ENCODE measurements at places on chromosomes 5 and 9.

DNA sequence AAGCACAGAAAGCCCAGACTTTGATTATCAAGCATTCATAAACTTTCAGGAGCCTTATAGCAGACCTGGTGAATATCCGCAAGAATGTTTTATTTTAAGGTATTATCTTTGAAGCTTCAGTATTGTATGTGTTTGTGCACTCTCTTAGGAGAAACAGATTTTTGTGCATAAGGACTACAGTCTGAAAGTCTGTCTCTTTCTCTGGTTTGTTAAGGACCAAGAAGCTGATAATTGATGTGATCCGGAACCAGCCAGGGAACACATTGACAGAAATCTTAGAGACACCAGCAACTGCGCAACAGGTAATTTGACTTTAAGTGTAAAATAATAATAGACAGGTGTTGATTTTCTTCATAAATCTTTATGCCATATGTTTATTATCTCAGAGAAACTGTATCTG, 22.8 kb upstream of the F2R start:
- no peak for DNase-seq

DNA sequence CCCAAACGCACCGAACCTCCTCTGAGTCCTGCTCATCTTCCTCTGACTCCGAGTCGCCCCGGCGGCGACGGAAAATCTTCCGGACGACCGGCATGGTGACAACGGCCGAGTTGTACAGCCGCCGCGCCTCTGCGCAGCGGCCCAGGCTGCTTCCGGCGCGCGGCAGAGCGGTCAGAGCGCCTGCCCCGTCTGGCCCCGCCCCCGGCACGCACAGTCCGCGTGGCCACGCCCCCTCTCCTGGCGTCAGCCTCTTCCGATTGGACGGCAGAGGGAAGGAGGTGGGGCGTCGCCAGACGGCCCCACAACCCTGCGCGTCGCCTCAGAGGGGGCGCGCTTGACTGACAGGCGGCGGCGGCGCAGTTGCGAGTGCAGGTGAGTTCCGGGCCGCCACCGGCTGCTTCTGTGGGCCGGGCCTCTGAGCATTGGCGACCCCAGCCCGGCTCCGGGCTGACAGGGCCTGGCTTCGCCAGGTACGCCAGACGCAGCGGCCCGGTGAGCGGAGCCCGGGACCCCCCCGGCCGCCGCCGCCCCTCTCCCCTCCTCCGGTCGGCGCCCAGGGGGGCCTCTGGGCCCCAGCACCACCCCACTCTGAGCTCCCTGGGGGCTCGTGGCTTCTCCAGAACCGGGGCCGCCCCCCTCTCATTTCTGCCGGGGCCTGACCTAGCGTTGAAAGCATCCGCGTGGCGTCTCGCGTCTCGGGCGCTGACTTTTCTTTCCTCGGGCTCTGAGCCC, at the start of the genes C9orf78 and USP20:
TSS of gene C9orf78 (minus strand) at position 148 of the 732 bp plus-strand sequence. CDS start at position 94, 54 bp downstream.
TSS of gene USP20 (plus strand) at position 331 of the 732 bp plus-strand sequence. CDS start 17,098 bp downstream, outside the sequence.
- peak; percentile 98 for DNase-seq

- DNase-seq = no peak
These were observed 211.8 kb upstream of the RASEF start for GRCh38 chr9:83274787-83275186.

GRCh38 chr5:168969326-168969886, 331.5 kb downstream of the SLIT3 start:
- DNase-seq = no peak

DNA sequence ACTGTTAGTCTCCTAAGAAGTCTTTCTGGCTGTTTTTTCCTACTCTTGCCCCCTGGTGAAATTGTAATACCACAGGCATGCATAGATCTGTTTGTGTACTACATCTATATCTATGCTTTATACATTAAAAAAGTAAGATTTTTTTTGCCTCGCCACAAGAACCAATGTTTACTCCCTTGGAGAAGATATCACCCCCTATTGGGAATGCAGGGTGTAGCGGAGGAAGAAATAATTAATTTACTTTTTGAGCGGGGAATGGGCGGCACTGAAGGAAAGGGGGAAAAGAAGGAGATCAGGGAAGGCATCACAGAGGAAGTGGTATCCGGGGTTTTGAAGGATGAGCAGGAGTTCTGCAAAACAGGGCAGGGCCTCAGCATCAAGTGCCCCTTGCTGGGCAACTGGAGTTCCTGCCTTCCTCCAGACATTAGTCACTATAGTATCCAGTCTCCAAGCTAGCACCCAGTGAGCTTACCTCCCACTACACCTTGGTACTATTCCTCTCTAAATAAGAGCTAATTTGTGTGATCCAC, 134.9 kb downstream of the GABBR2 start:
- DNase-seq = no peak

GRCh38 chr5:143437666-143438273, 34.3 kb upstream of the NR3C1 start:
- DNase-seq = no peak

- DNase-seq = peak; percentile 4
These were observed 512 bp downstream of the PLK2 start for GRCh38 chr5:58459146-58460001.

- DNase-seq = no peak
These were observed 202.6 kb downstream of the SEMA5A start for GRCh38 chr5:9343146-9343850.

DNA sequence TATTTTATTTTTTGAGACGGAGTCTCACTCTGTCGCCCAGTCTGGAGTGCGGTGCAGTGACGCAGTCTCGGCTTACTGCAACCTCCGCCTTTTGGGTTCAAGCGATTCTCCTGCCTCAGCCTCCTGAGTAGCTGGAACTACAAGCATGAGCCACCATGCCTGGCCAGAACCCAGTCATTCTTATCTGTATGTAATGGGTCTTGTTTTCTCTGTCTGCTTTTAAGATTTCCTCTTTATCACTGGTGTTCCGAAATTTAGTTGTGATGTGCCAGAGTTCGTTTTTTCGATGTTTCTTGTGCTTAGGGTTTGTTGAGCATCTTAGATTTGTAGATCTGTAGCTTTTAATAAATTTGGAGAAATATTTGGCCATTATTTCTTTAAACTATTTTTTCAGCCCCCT, 19.2 kb downstream of the SLC25A25 start:
- DNase-seq = no peak

DNA sequence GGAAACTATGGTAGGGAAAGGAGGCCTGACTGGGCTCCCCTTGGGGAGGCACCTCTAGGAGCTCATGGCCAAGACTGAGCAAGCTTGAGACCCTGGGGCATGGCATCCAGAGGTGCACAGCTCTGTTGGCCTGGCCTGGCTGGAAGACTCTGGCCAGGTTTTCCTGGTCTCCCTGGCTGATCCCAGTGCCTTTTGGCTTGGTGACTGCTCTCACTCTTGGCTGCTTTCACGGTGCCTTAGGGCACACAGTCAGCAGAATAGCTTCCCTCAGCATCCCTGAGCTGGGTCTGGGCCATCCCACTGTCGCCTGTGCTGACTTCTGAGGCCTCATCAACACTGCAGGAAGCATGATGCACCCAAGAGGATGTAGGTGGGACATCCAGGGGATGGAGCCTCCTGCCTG, 13.4 kb upstream of the DELE1 start:
- DNase-seq = no peak

DNA sequence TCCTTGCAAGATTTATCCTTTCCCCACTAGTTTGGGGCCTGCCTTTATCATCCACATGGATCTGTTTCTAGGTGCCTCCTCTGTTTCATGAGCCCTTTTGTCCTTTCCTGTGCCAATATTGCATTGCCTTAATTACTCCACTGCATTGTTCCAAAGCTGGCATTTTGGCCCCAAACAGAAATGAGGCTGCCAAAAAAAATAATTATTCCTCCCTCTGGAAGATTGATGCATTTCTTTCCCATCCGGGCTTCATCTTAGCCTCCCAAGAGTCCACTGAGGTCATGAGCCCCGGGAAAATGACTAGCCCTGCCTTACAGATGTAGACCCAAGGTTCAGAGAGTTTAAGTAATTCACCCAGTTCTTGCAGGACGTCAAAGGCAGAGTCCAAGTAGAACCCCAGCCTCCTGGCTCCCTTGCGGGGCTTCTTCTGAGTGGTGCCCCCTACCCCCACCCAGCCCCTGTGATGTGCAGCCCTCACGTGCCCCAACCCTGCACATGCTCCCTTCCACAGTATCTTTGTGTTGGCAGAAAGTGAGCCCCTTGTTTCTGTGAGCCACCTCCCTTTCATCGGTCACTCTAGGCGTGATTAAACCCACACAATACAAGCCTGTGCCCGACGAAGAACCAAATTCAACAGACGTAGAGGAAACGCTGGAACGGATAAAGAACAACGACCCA, 62.1 kb downstream of the TMOD1 start:
- no peak for DNase-seq

GRCh38 chr5:169197343-169197742, 103.6 kb downstream of the SLIT3 start:
- DNase-seq = no peak

GRCh38 chr5:154112255-154112654, 73.5 kb downstream of the MFAP3 start:
- no peak for DNase-seq

DNA sequence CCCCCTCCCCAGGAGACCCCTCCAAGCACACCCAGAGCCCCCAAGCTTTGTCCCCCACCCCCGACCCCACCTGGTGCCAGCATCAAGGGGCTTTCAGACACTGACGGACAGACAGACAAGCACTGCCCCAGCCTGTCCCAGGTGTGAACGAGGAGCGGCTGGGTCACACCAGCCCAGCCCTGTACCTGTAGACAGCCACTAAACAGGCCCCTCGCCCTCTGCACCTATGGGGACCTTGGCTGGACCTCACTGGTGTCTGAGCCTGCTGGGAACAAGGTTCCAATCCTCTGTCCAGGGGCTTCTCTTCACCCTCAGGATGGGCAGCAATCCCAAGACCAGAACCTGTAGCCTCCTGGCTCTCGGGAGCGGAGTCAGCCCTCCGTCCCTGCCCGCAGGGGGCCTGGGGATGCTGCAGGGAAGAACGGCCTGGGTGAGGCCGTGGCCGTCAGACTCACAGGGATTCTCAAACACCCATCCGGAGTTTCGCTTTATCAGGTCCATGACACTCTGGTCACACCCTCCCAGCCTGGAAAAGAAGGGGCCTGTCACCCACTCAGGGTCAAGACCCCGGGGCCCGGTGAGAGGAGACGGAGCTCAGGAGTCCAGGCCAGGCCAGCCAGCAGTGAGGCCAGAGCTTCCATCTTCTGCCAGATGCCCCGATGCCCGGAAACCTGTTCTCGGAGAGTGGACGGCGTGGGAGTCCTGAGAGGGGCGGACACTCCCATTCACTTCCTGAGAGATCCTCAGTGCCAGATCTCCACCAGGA, 2.8 kb downstream of the LCN6 start:
- DNase-seq = no peak
